ENCODE measurements at places on chromosomes 13 and 19. TPM values are rescaled to one million over a fixed set of nuclear protein-coding genes. Genes with fewer than 3 reads are reported as not detected.

LRG1 gene
- total RNA-seq = not detected

DNA sequence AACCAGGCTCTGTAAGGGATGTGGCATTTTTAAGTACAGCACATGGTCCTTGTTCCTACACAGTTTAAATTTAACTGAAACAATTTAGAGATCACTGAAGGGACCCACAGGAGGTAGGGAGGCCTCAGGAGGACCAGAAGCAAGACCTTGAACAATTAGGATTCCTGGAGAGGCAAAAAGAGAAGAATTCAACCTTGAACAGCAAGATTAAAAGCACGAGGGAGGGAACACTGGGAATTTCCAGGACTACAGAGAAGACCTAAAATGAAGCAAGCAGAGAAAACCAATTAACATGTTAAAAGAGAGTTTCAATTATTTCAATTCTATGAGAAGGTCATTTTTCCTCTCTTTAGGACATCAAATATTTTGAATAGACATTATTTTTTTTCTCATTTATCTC is 160.3 kb downstream of the KCTD12 start:
- DNase-seq = no peak

DNA sequence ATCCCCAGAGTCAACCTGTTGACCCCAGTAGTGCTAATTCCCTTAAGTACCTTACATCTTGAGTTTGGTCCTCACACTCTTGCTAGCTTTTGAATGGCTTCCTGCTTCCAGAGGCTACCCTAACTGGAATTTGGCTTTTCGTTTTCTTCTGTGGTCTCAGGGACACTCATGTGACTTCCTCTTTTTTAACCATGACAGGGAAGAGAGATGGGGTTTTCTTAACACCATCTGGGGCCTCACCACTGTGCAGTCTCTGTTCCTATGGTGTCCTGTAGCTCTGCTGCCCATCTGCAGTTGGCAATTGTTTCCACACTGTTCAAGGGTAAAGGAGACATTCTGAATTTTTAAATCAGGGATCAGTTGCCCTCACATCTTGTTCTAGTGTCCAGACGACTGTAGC is 66.7 kb downstream of the SLC10A2 start:
- DNase-seq = no peak

GRCh38 chr13:49481788-49482187 is 14.0 kb upstream of the PHF11 start:
- DNase-seq = no peak

- no peak for DNase-seq
Observed at GRCh38 chr13:67792151-67792676, 562.1 kb upstream of the PCDH9 start.

Data from fibroblast of villous mesenchyme (primary cell).